ENCODE measurements at places on chromosomes 13 and 19. TPM values are rescaled to one million over a fixed set of nuclear protein-coding genes. Genes with fewer than 3 reads are reported as not detected.

The NKG7 gene
- total RNA-seq: not detected

The PRR22 gene
- total RNA-seq: 2.5 TPM

The NAPSA gene
- 0.85 TPM for total RNA-seq

The METTL21C gene
- not detected for total RNA-seq

The ZNF497 gene
- 1.2 TPM for total RNA-seq

The PSG3 gene
- total RNA-seq: 0.07 TPM

The ZNF562 gene
- 5.8 TPM for total RNA-seq

The DIRAS1 gene
- total RNA-seq: 4.0 TPM

The TUBA3C gene
- 0.11 TPM for total RNA-seq

The ARID3A gene
- 5.6 TPM for total RNA-seq

The FCAR gene
- not detected for total RNA-seq

The C2CD4C gene
- 0.35 TPM for total RNA-seq

The ZNF540 gene
- total RNA-seq: 0.06 TPM

The TMEM150B gene
- total RNA-seq: not detected

The CRYL1 gene
- total RNA-seq: 6.7 TPM

The C13orf42 gene
- total RNA-seq: not detected

The RFPL4AL1 gene
- 0.17 TPM for total RNA-seq

The ZNF567 gene
- 8.7 TPM for total RNA-seq

The LRCH1 gene
- 8.7 TPM for total RNA-seq

The CEACAM4 gene
- not detected for total RNA-seq

The COX6B2 gene
- 0.61 TPM for total RNA-seq

The GDF15 gene
- 10.6 TPM for total RNA-seq

The TRPC4 gene
- not detected for total RNA-seq

The KRTDAP gene
- total RNA-seq: not detected

The FUT6 gene
- total RNA-seq: not detected

The ATP7B gene
- 2.7 TPM for total RNA-seq

The URAD gene
- total RNA-seq: not detected

The PTGIR gene
- not detected for total RNA-seq

The ADPRHL1 gene
- total RNA-seq: 18.6 TPM

The PSG2 gene
- total RNA-seq: 0.07 TPM

The RNF17 gene
- total RNA-seq: not detected
